Anterior cingulate cortex (tissue), 58 donors: ENCODE measurements at places on chromosomes 6 and 20.

DNA sequence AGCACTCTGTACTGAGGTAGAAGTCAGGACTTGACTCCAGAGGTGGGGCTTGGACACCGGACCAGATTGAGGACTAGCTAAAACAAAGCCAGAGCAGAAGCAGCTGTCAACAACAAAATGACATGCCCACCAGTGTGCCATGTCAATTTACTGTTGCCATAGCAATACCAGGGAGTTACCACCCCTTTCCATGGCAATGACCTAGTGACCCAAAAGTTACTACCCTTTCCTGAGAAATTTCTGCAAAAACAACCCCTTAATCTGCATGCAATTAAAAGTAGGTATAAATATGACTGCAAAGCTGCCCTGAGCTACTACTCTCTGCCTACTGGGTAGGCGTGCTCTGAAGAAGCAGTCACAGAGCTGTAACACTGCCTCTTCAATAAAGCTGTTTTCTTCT, 21.0 kb downstream of the MAP3K5 start:
- no peak for DNase-seq

DNA sequence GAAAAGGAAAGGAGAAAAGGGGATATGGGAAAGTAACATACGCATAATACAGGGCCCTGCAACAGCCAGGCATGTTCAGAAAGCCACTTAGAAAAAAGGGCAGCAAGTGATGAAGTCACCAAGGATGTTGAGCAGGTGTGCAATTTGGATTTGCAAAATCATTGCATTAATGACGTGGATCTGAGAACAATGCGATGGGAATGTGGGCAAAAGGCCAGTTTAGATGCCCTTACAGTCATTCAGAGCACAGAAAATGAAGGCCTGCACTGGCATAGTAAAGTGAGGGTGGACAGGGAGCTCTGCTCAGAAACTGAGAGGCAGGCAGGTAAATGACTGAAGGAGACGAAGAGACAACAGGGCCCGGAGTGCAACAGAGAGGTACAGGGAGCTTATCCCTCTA, 123.7 kb upstream of the NHSL1 start:
- no peak for DNase-seq

DNA sequence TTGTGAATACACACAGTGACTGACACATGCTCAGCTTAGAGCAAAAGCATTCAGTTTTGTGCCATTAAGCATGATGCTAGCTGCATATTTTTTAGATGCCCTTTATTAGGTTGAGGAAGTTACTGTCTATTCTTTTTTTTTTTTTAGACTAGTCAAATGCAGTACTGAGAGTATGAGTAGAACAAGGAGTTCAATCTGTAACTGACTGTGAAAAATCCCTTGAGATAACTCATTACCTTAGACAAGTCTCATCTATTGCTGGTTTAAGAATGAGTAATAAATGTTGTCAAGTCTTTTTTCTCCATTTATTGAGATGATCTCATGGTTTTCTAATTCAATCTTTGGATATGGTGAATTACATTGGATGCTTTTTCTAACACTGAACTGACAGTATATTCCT, 23.2 kb downstream of the AHI1 start:
- DNase-seq: no peak

DNA sequence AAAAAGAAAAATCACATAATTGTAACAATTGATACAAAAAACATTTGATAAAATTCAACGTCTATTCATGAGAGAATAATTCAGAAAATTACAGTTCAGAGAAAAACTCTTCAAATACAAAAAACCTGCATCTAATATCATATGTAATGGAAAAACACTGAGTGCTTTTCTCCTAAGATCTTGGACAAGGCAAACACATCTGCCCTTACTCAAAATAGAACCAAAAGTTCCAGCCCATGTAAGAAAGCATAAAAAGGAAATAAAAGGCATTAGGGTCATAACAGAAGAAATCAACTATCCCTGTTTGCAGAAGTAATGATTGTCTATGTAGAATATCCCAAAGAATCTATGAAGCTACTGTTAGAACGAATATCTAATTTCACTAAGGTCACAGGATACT, 721.4 kb downstream of the RFPL4B start:
- no peak for DNase-seq

GRCh38 chr6:50963952-50964351, 145.3 kb downstream of the TFAP2B start:
- no peak for DNase-seq

- no peak for DNase-seq
Measured at GRCh38 chr6:22732176-22732970, 163.0 kb downstream of the HDGFL1 start.

DNA sequence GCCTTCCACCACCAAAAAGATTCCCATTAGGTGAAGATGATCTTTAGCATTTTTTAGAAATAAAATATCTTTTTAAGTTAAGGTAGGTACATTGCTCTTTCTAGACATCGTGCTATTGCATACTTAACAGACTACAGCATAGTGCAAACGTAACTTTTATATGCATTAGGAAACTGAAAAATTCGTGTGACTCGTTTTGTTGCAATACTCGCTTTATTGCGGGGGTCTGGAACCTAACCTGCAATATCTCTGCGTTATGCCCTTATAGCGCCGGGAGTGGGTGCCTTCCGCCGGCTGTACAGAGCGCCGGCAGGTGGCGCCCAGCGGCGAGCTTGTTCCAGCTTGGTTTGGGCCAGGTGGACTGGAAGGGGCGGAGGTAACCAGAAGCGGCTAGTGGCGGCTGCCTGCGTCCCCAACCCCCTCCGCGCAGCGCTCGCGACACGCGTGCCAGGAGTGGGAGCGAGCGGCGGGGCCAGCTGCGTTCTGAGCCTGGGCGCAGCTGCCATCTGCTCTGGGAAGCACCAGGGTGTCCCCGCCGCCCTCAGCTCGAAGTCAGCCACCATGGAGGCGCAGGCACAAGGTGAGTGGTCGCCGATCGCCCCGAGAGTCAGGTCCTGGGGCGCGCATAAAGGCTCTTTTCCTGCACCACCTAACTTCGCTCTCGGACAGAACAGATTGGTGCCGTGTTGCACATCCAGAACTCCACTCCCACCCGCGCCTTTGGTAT, at the start of gene TPD52L1:
Gene TPD52L1 (plus strand): TSS at position 383 of the 727 bp plus-strand sequence. CDS start 179 bp downstream, at position 562.
- peak; percentile 64 for DNase-seq

DNA sequence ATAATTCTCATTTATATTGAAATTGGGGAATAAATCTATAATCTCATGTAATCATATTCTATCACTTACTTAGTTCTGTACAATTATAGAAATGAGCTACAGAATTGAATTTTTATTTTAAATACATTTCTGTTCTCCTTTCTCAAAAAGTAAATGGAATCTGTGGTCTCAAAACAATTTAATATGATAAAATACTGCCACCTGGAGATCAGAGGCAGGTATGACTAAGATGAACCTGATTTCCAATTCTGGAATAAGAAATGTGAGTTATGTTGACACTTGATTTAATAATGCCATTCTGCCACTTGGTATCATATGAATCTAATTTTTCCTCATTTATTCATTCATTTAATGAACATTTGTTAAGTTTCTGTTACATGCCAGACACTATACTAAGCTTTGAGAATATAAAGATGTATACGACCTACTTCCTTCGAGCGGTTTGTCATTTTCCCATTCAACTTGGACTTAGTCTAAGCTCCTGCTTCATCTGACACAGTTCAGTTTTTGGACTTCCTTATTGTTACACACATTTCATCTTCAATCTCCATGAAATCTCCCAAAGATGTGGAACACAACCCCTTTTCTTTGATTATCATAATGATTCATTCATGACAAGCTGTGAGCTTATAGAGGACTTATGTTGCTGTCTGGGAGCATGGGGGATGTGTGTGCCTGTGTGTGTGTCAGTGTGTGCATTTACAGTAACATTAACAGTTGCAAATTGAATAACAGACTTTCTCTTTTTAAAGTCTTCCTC, 7.5 kb upstream of the CCDC28A start:
- DNase-seq: no peak

DNA sequence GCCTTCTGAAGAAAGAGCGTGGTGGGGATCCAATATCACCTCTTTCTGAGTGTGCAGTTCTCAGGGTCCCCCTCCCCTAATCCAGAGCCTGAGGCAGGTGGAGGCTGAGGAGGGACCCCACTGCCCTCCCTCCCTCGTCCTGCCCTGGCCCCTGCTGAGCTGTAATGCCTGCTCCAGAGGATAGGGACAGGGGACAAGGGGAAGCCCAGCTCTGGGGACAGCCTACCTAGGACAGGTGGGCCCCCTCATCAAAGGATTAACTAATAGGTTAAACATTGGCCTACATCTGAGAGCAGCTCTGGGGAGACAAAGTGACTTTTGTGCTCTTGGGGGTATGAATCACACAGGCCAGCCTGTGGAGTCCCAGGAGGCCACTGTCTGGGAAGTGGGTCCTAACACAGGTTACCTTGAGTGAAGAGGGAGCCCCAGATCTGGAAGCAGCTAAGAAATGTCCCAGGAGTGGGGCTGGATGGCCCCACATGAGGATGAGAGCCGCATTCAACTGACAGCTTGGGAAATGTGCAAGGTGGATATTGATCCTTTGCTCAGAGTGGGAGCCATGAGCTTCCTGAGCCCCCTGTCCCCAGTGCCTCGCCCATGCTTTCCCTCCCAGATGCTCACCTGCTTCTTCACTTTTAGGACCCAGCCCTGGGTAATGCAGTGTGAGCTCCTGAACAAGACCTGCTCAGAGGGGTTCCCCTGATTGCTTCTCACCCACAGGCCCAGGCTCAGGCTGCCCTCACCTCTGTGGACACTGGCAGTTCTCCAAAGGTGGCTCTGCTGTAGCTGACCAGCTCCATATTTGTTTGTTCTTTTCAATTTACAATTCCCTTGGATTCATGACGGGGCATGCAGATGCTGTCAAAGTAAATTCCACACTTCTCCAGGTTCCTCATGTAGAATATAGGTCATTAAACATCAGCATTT, 17.8 kb upstream of the CST9L start:
- DNase-seq: no peak

DNA sequence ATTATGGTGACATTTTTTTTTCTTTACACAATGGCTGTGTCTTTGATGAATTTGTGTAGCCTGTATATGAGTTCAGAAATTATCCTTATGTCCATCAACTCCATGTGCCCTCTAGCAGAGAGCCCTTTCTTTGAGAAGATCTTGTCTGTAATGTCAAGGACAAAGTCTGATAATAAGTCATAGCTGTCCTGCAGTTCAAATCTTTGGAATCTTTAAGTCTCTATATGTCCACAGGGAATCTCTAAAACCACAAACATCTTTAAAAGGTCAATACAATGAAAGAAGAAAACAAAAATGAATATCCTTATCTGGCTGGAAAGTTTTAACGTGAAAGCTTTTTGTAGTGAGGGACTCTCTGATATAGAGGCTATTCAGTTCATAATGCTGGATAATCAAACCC, 16.9 kb upstream of the TMEM14A start:
- DNase-seq: no peak

DNA sequence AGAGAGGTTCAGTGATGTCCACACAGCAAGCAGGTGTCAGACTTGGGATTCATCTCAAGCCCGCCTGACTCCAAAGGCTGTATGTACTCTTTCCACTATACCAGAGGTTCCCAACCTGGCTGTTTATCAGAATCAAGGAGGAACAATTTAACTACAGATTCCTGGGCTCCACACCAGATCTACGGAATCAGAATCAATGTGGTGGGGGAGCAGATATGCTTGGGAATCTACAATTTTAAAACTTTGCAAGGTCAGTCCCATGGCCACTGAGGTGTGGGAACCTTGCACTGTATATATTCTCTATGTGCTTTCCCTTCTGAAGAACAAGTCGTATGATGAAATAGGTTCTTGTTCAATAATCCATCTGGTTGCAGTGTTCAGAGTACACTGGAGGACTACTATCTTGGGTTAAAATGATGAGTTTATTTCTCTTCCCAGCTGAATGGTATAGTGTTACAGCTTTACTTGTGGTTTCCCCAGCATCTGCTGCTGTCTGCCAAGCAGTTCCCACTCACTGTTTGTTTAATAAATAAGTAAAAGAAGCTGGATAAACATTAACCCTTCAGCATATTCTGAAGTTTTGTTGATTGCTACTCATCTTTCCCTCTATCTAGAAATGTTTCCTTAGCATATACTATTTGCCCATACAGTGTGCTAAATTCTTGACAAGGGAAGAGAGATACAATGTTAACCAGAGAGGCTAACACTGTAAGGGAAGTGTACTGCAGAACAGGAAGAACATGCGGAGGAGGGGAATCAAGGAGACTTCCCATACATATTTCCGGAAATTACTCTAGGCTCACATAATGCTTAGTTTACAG, 9.9 kb downstream of the TTI1 start:
- DNase-seq: no peak

DNA sequence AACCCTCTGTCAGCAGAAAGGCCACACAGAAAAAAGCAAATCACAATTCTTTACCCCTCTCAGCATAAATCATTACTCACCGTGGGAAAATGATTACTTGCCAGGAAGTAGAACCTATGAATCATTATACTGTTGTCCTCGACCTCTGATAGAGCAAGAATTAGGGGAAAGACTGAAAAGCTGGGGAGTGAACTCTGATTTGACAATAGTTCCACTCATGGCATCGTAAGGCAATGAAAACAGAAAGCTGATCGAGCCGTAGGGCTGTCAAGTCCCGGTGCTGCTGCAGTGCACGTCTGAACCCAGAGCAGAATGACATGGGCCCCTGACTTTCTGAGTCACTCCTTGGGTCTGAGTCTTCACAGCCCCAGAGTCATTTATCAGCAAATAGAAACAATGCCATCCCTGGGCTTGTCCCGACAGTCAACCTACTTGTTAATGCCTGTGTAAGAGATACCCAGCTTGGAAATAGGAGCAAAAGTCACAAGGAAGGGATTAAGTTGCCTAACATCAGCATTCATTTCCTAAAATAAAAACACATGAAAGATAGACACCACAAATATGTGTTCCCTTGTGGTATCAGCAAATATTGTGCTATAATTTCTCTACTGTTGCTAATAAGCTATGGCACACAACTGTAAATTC, 224.8 kb upstream of the MARCKS start:
- no peak for DNase-seq

DNA sequence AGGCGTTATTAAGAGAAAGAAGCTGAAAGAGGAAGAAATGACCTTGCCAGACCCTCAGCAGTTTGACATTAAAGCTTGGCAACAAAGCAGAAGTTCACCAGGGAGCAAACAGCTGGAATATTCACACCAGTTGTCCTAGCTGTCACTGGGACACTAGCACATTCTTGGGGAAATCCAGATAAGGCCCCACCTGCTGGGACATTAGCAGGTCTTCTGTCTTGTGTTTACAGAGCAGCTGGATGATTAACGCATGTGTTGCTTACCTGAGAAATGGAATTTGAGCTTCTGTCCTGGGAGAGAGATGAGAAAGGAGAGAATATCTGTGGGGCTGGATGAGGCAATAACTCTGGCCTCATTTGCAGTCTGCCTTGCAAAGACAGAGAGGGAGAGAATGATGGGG, 137.6 kb upstream of the RIN2 start:
- no peak for DNase-seq

DNA sequence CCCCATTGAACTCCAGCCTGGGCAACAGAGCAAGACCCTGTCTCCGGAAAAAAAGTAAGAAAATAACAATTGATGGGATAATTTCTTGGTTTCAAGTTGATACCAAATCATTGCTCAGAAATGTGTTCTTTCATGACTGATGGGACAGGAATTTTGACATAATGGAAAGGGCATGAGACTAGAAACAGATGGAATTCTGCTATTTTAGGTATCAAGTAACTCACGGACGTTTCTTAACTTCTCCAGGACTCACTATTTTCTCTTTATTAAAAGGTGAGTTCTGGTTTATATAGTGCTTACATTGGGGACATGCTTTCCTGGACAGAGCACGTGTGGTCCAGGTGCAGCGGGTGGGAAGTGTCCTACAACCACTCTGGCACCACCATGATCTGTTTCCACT, 6.0 kb upstream of the DSP start:
- no peak for DNase-seq

- no peak for DNase-seq
Measured at GRCh38 chr6:41559655-41560427, 13.7 kb downstream of the FOXP4 start.

- no peak for DNase-seq
Measured at GRCh38 chr20:23061262-23061661, 11.8 kb upstream of the THBD start.
